ENCODE measurements at places on chromosomes 3 and 15.

GRCh38 chr3:126758026-126758425, 54.0 kb downstream of the CHCHD6 start:
- DNase-seq, result no peak

GRCh38 chr15:72182673-72183072, 14.9 kb downstream of the GRAMD2A start:
- DNase-seq, result no peak

- DNase-seq, result no peak
Measured at GRCh38 chr3:74357881-74358280, 256.6 kb downstream of the CNTN3 start.

DNA sequence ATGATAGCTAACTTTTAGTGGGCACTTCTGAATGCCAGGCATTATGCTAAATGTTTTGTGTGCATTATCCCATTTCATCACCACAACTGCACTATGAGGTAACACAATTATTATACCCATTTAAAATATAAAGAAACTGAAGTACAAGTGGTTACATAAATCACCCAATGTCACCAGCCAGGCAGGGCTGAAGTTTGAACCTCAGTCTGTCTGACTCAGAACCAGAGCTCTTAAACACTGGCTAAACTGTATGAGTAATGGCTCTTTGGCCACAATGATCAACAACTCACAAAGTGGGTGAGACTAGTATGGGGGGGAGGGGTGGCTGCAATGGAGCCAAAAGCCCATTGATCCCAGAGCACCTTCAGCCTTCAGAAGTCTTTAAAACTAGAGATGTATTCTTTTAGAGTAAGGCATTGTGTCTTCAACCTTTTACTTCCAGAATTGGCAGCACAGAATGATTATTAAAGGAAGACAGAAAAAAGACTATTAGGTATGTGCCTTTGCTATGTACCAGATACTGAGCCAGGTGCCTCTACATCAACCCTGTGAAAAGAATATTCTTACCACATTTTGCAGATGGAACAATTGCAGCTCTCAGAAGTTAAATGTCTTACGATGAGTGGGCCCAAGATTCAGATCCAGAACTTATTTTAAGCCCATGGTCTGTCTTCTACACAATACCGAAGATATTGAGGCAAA, 166.9 kb downstream of the UACA start:
- no peak for DNase-seq

GRCh38 chr3:63863150-63864007, at the start of the genes ATXN7 and THOC7:
Gene ATXN7 (plus strand): TSS chr3:63863867. CDS start chr3:63912599, 48,732 bp downstream.
Gene THOC7 (minus strand): TSS chr3:63863805. CDS start chr3:63863790, 15 bp downstream.
- peak; percentile 35 for DNase-seq

DNA sequence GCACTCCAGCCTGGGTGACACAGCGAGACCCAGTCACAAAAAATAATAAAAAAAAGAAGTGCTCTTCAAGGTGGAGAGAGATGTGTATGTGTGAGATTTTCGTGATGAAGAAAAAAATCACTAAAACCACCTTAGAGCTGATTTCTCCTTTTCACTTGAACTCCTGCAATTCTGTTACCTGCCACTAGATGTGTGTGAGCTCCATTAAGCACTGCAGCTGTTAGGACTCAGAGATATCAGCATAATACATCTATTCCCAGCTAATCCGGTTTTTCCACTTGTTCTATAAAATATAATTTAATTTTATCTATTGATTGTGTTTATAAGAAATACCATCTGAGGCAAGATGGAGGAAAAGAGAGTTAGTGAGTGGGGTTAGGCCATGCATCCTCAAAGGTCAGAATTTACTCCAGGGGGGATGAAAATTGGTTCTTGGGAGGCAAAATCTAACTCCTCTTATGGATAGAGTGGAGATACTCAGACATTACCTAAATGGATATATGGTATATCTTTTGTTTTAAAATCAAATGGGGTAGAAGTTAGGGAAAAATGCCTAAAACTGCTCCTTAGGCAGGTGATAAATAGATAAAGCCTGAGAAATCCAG, 152.7 kb downstream of the IL20RB start:
- no peak for DNase-seq

GRCh38 chr15:26867200-26868007, 542 bp downstream of the GABRA5 start:
- no peak for DNase-seq

- DNase-seq, result no peak
Measured at GRCh38 chr3:54862526-54862925, 65.3 kb downstream of the LRTM1 start.

- no peak for DNase-seq
Measured at GRCh38 chr3:141231952-141232823, 563 bp downstream of the PXYLP1 start.

- no peak for DNase-seq
Measured at GRCh38 chr3:160758929-160759577, 3.0 kb downstream of the PPM1L start.

- DNase-seq, result no peak
Measured at GRCh38 chr3:79233431-79234060, 534.3 kb downstream of the ROBO1 start.

DNA sequence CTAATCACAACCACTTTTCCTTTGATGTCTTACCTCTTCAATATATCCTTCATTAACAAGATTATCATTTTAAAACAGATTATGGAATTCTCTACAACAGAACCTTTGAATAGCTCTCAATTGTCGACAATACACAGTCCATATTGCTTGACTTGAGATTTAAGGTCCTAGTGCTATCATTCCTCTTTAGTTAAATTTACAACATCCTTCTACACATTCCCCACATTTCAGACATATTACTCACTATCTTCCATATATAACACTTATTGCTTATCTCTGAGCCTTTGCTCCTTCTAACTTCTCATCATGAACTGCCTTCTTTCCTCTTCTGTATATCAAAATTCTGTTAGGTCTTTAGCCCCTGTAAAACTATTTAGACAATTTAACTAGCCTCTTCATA, 247.0 kb downstream of the STXBP5L start:
- DNase-seq, result no peak

- no peak for DNase-seq
Measured at GRCh38 chr3:76369170-76369569, 583.8 kb upstream of the ZNF717 start.

DNA sequence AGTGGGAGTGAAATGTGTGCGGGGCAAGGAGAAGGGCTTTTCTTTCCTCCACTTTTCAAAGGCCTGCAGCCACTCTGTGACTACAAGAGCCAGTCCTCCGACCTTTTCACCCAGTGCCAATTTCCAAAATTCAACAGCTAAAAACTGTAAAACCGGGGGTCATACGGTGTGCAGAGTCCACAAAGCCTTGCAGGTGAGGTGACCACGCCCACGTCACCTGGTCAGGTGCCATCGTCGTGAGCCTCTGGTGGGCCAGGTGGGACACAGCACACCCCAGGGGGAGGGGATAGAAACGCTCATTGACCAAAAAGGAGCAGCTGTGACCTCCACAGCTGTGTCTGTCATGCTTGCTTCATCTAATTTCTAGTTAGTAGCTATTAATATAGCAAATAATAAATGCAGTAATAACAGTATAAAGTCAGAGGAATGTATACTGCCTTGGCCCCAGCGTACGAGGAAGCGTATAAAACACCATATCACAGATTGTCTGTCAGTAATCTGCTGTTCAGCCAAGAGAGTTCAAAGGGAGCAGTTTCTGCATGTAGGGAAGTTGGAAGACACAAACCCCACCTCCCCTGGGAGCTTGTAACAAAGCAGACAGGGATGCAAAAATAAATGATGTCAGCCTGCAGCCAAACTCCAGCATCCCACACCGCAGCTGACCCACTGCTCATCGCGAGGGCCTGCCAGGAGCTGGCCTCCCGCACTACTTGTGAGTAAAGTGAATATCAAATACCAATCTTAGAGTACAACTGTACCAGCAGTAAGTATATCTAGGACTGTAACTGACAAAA, 86.7 kb downstream of the VGLL4 start:
- no peak for DNase-seq

GRCh38 chr3:183378545-183378944, 49.9 kb downstream of the MCF2L2 start:
- DNase-seq, result no peak

GRCh38 chr3:110568246-110568645, 503.4 kb upstream of the NECTIN3 start:
- DNase-seq, result no peak

Data from stimulated activated CD4-positive, alpha-beta T cell treated with anti-CD3 and anti-CD28 coated beads, TNF-alpha, amount 100 ng/mL, for 48 hours (primary cell).